ENCODE measurements at places on chromosomes 13 and 19.
A peak's percentile ranks its signal among the peaks of the same experiment; 100 is the strongest.

- peaks cover 6% of the 10 kb centered on the region for H3K27me3 ChIP-seq
- no peak overlapping the region for H3K27ac ChIP-seq
- DNase-seq: no peak
- no peaks in the 10 kb centered on the region for H3K36me3 ChIP-seq
These were observed 1.5 kb upstream of the ADAMTSL5 start for GRCh38 chr19:1514295-1514661.

GRCh38 chr13:91659256-91660075 lies 261.0 kb downstream of the GPC5 start:
- no peak for DNase-seq
- H3K27me3 ChIP-seq: peaks cover 1% of the 10 kb centered on the region
- H3K4me1 ChIP-seq: no peaks in the 10 kb centered on the region

DNA sequence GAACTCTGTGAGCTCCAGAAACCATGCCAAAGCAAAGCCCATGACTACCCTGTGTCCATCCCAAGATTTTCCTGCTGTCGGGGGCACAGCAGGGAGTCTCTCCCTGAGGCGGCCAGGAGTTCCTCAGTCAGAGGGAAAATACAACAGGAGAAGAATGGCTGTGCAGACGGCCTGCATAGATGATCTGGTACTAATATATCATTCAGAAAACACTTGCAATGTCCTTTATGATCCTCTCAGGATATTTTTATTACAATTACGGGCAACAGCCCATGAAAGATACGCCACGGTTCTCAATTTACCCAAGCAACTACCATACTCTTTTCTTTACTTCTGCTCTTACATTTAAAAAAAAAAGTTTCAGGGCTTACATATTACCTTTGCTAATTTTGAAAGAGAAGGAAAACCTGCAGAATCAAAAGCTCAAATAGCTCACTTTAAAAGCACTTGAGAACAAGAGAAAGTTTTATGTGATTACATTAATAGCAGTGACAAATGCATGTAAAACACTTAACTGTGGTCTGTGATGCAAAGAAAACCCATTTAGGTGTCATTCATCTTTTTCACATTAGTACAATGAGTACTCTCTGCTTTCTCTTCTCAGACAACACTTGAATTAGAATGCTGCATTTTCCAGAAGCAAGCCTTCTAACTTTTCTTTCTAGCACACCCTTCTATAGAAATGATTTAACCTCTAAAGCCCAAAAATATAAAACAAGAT lies 460.8 kb downstream of the KLF5 start:
- H3K36me3 ChIP-seq: no peaks in the 10 kb centered on the region
- H3K27ac ChIP-seq: no peak overlapping the region
- H3K27me3 ChIP-seq: no peaks in the 10 kb centered on the region
- no peak overlapping the region for H3K4me3 ChIP-seq
- peaks cover 22% of the 10 kb centered on the region for H3K4me1 ChIP-seq

GRCh38 chr19:29247471-29247870 lies 34.5 kb upstream of the UQCRFS1 start:
- no peak overlapping the region for H3K4me3 ChIP-seq
- H3K27me3 ChIP-seq: peaks cover 34% of the 10 kb centered on the region
- DNase-seq: no peak
- H3K27ac ChIP-seq: no peak overlapping the region

DNA sequence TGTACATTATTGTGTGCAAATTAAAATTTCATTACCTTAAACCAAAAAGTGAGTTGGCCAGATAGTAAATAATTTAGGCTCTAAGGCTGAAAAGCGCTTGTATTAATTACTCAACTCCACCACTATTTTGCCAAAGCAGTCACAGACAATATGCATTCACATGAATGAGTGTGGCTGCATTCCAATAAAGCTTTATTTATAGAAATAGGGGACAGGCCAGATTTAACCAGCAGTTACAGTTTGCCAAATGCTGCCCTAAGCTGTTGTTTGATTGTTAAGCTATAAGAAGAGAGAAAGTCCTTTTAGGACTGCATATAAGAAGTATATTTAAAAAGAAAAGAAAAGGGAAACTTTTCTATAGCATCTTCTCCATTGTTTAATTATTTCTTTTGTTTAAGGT lies 342.6 kb downstream of the ITGBL1 start:
- no peak overlapping the region for H3K27ac ChIP-seq
- H3K36me3 ChIP-seq: no peaks in the 10 kb centered on the region
- no peak for DNase-seq
- no peaks in the 10 kb centered on the region for H3K4me1 ChIP-seq
- H3K27me3 ChIP-seq: peaks cover 9% of the 10 kb centered on the region

DNA sequence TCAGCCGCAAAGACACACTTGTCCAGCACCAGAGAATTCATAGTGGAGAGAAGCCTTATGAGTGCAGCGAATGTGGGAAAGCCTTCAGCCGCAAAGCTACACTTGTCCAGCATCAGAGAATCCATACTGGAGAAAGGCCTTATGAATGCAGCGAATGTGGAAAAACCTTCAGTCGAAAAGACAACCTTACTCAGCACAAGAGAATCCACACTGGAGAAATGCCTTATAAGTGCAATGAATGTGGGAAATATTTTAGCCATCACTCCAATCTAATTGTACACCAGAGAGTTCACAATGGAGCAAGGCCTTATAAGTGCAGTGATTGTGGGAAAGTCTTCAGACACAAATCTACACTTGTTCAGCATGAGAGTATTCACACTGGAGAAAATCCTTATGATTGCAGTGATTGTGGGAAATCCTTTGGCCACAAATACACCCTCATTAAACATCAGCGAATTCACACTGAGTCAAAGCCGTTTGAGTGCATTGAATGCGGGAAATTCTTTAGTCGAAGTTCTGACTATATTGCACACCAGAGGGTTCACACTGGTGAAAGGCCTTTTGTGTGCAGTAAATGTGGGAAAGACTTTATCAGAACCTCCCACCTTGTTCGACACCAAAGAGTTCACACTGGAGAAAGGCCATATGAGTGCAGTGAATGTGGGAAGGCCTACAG lies 6.8 kb downstream of the ZNF134 start:
- H3K4me3 ChIP-seq: no peak overlapping the region
- H3K4me1 ChIP-seq: peaks cover 9% of the 10 kb centered on the region
- DNase-seq: no peak
- no peak overlapping the region for H3K27ac ChIP-seq
- H3K36me3 ChIP-seq: peaks cover 92% of the 10 kb centered on the region

GRCh38 chr19:4911314-4911713 lies 2.0 kb downstream of the UHRF1 start:
- H3K27ac ChIP-seq: peak overlapping the region; percentile 86
- peak overlapping the region; percentile 85 for H3K4me3 ChIP-seq
- no peak for DNase-seq
- H3K27me3 ChIP-seq: no peaks in the 10 kb centered on the region
- peaks cover 57% of the 10 kb centered on the region for H3K36me3 ChIP-seq

GRCh38 chr13:95153647-95154412 lies 147.4 kb downstream of the ABCC4 start:
- peaks cover 17% of the 10 kb centered on the region for H3K36me3 ChIP-seq
- H3K27ac ChIP-seq: no peak overlapping the region
- no peaks in the 10 kb centered on the region for H3K27me3 ChIP-seq

DNA sequence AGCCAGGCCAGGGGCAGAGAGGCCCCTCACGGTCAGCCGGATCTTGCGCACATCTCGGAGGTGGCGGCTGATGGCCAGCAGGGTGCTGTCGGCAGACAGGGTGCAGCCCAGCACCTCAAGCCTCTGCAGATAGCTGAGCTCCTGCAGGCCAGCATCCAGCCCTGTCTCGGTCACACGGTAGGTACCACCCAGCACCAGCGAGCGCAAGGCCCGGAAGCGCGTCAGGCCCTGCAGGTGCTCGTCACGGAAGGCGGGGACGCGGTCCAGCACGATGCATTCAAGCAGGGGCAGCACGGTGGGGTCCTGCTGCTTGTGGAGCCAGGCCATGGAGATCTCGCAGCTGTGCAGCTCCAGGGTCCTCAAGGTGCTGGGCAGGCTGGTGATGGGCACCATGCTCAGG lies 7.7 kb downstream of the FBXL12 start:
- DNase-seq: no peak
- peaks cover 26% of the 10 kb centered on the region for H3K4me1 ChIP-seq
- H3K27me3 ChIP-seq: no peaks in the 10 kb centered on the region
- H3K36me3 ChIP-seq: peaks cover 31% of the 10 kb centered on the region
- no peak overlapping the region for H3K4me3 ChIP-seq

DNA sequence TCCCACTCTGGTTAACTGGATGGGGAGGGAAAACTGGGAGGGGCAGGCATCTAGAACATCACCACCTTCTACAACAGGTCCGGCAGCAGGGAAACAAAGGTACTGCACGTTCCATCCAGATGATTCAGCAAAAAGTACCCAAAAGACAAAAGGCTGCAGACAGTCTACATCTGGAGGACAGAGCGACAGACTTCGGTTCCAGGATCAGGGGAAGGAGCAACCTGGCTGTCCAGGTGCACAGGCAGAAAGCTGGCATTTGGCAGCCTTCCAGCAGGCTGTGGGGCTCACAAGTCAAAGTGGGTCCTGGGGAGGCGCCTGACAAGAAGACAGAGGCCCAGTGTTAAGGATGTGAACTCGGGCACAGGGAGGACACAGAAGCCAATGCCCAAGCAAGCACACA lies 202.9 kb downstream of the SUCLA2 start:
- no peak overlapping the region for H3K4me3 ChIP-seq
- no peaks in the 10 kb centered on the region for H3K27me3 ChIP-seq
- no peaks in the 10 kb centered on the region for H3K4me1 ChIP-seq
- H3K27ac ChIP-seq: no peak overlapping the region
- no peaks in the 10 kb centered on the region for H3K36me3 ChIP-seq

- H3K27me3 ChIP-seq: peaks cover 8% of the 10 kb centered on the region
- DNase-seq: no peak
- no peaks in the 10 kb centered on the region for H3K4me1 ChIP-seq
- H3K36me3 ChIP-seq: no peaks in the 10 kb centered on the region
These were observed 80.8 kb upstream of the ZNF507 start for GRCh38 chr19:32264568-32264967.

DNA sequence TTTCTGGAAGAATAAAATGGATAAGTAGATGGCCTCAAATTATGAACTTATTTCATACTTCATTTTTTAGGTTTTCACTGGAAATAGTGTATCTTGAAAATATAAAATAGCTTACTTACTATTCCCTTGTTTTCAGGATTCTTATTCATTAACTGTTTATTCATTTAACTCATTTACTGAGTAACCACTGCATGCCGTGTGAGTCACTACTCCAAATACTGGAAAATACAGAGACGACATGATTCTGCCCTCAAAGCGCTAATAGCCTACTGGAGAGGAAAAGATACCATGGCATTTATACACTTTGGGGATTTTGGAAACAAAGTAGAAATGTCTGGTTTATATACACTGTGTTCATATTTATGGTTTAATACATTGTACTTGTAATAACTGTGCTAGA lies 270.9 kb downstream of the DACH1 start:
- no peak overlapping the region for H3K4me3 ChIP-seq
- H3K4me1 ChIP-seq: no peaks in the 10 kb centered on the region
- no peak for DNase-seq
- H3K27me3 ChIP-seq: no peaks in the 10 kb centered on the region
- no peaks in the 10 kb centered on the region for H3K36me3 ChIP-seq

DNA sequence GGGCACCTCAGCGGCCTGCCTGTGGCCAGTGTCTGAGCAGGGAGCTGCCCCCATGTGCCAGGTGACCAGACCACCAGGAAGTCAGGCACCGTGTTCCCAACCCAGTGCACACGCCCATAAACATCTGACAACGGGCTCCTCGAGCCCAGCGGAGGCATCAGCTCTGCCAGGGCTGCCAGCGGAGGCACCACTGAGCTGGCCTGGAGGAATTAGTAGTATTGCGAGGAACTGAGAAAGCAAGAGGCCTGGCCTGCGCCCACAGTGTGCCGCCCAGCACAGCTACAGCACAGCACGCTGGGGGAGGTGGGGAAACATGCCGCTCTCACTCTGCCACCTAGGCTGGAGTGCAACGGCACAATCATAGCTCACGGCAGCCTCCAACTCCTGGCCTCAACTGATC lies 44.6 kb downstream of the ANKRD27 start:
- H3K27ac ChIP-seq: no peak overlapping the region
- H3K4me1 ChIP-seq: no peaks in the 10 kb centered on the region
- no peak overlapping the region for H3K4me3 ChIP-seq
- no peak for DNase-seq

DNA sequence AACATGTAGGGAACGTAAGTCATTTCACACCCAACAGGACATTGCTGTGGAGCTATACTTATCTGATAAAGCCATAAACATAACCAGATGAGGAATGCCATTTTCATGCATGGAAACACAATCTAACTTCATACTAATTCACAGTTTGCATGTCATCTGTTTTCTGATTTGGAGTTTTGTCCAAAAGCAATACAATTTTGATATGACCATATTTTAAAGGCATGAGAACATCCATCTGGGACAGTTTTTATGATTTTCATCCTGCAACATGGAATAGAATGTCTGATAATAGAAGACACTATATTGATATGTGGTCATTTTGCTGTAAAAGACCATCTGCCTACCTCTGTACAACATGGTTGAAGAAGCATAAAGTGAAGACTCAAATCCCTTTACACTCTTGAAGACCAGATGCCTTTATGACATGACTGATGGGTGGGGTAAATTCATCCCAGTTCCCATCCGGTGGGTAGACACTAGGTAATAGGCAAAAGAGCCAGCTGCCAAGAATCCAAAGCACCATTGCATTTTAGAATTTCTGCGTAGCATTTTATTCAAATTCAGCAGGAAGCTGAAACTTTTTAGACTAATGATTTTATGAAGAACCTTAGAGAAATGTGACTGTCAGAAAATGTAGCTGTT lies 309.8 kb downstream of the LMO7 start:
- H3K36me3 ChIP-seq: no peaks in the 10 kb centered on the region
- no peak overlapping the region for H3K4me3 ChIP-seq
- no peak for DNase-seq
- peaks cover 4% of the 10 kb centered on the region for H3K27me3 ChIP-seq

GRCh38 chr19:2604747-2605329 lies 97.7 kb downstream of the GNG7 start:
- H3K4me1 ChIP-seq: peaks cover 23% of the 10 kb centered on the region
- H3K27ac ChIP-seq: no peak overlapping the region
- no peak overlapping the region for H3K4me3 ChIP-seq
- no peaks in the 10 kb centered on the region for H3K36me3 ChIP-seq
- no peak for DNase-seq

DNA sequence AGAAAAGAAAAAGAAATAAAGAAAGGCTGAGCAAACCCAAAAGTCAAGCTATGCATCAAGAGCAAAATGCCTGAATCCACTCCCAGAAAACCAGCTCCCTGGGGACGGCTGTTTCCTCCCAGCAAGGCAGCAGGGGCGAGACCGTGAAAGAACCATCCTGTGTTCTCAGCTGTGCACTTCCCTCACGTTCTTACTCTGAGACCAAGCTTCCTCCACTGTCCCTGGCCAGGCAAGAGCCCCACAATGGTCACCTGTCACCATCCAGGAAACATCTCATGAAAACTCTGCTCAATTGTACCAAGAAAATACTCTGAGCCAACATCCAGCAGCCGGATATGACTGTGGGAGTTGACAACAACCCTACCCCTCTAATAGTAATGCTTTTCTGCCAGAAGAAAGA lies 22.9 kb downstream of the RAB20 start:
- no peaks in the 10 kb centered on the region for H3K27me3 ChIP-seq
- no peak overlapping the region for H3K4me3 ChIP-seq
- no peak overlapping the region for H3K27ac ChIP-seq
- DNase-seq: no peak
- H3K36me3 ChIP-seq: no peaks in the 10 kb centered on the region

- H3K4me3 ChIP-seq: peak overlapping the region; percentile 89
- DNase-seq: no peak
- peaks cover 11% of the 10 kb centered on the region for H3K4me1 ChIP-seq
- no peaks in the 10 kb centered on the region for H3K27me3 ChIP-seq
These were observed 231.1 kb upstream of the SERP2 start for GRCh38 chr13:44142540-44142867.
